ENCODE measurements at places on chromosomes 16 and 17. TPM values are rescaled to one million over a fixed set of nuclear protein-coding genes. Genes with fewer than 3 reads are reported as not detected.

The CA7 gene
- not detected for total RNA-seq

The CACNG3 gene
- not detected for total RNA-seq

The GPR139 gene
- not detected for total RNA-seq

The HBA1 gene
- total RNA-seq: 1.9 TPM

The CDH3 gene
- total RNA-seq: 0.17 TPM

The TBC1D3 gene
- total RNA-seq: not detected

The KCNJ12 gene
- total RNA-seq: 1.5 TPM

The CCL1 gene
- total RNA-seq: not detected

The ACSM2A gene
- not detected for total RNA-seq

The CCDC200 gene
- not detected for total RNA-seq

The FSCN2 gene
- 0.23 TPM for total RNA-seq

The DPEP3 gene
- not detected for total RNA-seq

The KRT28 gene
- total RNA-seq: not detected

The MSL1 gene
- 48.8 TPM for total RNA-seq

The PYY gene
- total RNA-seq: not detected

The MLLT6 gene
- 28.3 TPM for total RNA-seq

The TTYH2 gene
- total RNA-seq: 18.2 TPM

The LITAF gene
- total RNA-seq: 41.8 TPM

All from pericardium fibroblast (primary cell).